Activated CD4-positive, alpha-beta T cell treated with anti-CD3 and anti-CD28 coated beads, Interleukin-2, amount 10 ng/mL, durations not matched to agents 24 days and 14 days (primary cell): ENCODE measurements at places on chromosomes 16 and 17. TPM values are rescaled to one million over a fixed set of nuclear protein-coding genes. Genes with fewer than 3 reads are reported as not detected.

CACNG1 gene
- not detected in 2 replicates for total RNA-seq

GPR142 gene
- 0.28 TPM in 1 of 2 replicates, not detected in the other for total RNA-seq

CDRT15 gene
- total RNA-seq, result not detected in 2 replicates

SNX20 gene
- total RNA-seq, result 33.3 and 34.9 TPM in 2 replicates

AGRP gene
- total RNA-seq, result not detected in 2 replicates
